ENCODE measurements at places on chromosomes 11 and 22.

- DNase-seq, result no peak
Observed at GRCh38 chr22:39556970-39557841, 13.3 kb upstream of the CACNA1I start.

- no peak for DNase-seq
Observed at GRCh38 chr11:116199182-116199581, 573.6 kb downstream of the BUD13 start.

GRCh38 chr11:65781962-65782815 is 1.4 kb upstream of the AP5B1 start:
- DNase-seq, result no peak

GRCh38 chr11:35735903-35736302 is 73.3 kb downstream of the TRIM44 start:
- DNase-seq, result no peak

GRCh38 chr11:25566298-25567200 is 765.4 kb upstream of the ANO3 start:
- DNase-seq, result no peak

DNA sequence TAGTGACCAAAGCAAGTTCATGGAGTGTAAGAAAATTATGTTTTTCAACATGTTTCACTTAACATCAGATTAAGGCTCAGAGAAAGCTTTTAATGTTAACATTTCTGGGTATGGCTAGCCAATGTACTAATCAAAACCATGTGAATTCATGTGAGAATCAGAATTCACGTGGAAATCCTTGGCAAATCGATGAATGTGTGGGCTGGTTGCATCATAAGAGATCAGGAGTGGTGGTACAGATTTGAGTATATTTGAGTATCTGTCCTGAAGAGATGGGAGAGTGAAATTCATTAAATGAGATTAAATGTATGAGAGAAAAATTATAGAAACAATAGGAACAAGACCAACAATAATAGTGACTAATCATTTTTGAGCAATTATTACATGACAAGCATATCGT is 638.6 kb upstream of the ANO5 start:
- DNase-seq, result no peak

DNA sequence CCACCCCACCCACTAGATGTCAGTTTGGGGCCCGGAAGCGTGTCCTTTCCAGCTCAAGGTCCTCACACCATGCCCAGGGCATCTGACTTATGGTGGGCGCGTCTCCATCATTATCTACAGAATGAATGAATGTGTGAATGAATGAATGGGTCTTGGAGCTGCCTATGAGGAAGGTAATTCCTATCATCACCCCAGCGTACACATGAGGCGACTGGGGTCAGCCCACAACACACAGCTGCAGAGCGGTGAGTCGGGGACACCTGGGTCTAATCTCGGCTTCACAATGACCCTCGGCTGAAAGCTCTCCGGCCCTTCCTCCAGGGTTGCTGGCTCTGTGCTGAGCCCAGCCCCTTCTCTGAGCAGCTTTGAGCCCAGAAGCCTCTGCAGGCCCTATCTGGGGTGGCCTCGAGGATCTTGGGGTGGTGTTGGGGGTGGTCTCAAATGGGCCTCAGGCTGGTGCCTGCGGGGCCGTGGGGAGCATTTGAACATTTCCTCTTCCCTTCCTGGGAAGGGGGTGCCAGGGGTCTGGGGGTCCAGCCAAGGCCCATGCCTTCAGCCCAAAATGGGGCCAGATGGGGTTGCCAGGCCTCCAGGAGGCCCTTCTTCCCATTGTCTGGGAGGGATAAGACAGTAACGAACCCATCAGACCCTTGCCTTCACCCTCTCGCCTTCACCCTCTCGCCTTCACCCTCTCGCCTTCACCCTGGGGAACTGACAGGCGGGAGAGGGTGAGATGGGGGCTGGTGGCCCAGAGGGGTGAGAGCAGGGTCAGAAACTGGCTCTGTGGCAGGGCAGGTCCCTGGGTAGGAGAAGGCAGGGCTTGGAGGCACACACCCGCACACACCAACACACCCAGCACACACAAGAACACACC is 82.4 kb downstream of the MYEOV start:
- DNase-seq, result no peak

DNA sequence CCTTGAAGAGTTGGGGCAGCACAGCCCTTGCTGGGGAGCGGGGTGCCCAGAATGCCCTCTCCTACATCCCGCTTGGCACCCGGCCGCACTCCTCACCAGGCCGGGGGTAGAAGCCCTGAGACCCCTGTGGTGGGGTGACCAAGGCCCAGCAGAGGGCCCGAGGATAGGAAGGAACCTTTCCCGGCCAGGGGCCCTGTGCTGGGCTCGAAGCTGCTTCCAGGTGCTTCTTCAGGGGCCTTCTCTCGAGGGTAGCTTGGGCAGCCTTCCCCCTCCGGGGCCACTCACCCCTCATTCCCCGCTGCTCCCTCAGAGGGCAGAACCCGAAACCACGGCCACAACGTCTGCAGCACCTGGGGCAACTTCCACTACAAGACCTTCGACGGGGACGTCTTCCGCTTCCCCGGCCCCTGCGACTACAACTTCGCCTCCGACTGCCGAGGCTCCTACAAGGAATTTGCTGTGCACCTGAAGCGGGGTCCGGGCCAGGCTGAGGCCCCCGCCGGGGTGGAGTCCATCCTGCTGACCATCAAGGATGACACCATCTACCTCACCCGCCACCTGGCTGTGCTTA is 752 bp downstream of the MUC2 start:
- no peak for DNase-seq

DNA sequence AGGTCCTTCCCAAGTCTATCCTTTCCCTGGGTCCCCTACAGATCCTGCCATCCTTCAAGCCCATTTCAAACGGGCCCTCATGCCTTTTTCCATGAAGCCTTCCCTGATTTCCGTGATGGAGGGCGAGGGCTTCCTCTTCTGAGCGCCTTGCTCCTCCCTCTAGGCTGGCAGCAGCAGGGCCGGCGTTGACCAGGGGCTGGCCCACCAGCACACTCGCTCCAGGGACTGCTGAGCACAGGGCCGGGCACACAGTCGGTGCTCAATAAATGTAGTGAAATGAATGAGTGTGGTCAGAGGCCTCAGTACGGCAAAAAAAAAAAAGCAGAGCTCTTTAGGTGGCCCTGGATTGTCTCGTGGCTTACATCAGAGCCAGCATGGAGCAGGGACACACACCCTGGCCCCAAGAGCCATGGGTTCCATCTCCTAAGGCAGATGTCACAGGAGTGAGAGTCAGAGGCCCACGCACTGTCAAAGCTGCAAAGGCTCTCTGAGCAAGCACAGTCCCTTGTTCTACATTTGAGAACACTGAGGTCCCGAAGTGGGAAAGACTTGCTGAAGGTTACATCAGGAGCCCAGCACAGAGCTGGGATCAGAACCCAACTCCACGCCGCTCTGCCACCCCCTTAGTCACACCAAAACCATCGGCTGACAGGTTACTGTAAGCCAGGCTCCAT is 3.1 kb downstream of the IL2RB start:
- no peak for DNase-seq

DNA sequence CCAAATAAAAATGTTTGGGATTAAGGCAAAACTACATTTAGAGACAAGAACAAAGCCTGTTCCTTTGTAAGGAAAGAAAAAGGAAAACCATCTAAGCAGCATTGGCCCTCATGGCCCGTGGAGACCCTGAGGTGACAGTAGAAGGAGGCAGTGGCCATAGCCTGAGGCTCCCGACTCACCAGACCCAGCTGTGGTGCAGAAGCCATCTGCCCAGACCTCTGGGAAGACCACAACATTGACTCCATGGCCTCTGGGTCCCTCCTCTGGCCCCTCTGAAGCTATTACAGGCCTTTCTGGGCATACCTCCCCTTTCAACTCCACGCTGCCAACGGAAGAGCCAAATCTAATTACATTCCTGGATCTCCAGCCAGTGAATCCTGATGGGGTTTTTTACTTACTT is 6.4 kb downstream of the PRAME start:
- DNase-seq, result no peak

GRCh38 chr22:49691256-49691655 is 136.4 kb downstream of the BRD1 start:
- DNase-seq, result no peak

GRCh38 chr11:7643314-7643713 is 30.0 kb downstream of the CYB5R2 start:
- no peak for DNase-seq

DNA sequence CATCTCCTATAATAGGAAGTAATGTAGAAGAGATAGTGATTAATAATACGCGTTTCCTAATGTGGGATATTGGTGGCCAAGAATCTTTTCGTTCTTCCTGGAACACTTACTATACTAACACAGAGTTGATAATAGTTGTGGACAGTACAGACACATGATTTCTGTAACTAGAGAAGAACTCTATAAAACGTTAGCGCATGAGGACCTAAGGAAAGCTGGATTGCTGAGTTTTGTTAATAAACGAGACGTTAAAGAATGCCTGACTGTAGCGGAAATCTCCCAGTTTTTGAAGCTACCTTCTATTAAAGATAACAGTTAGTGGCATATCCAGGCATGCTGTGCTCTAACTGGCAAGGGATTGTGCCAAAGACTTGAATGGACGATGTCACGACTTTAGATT is 83.3 kb downstream of the GGT1 start:
- DNase-seq, result no peak

DNA sequence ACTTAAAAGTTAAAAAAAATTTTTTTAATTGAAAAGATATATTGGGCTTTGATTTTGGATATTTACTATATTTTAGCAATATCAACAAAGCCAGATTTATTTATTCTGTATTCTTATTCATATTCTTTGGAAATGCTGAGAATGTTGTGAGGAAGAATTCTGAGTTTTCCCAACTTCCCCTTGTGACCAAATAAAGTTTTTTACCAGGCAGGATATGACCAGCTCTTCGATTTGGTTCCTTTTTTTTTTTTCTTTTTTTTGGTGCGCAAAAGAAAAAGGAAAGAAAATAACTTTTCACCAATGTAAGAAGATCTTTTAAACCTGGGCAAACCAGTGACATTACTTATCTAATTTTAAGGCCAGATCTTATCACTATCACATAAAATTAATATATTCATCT is 12.9 kb downstream of the TCP11L1 start:
- DNase-seq, result no peak

GRCh38 chr22:41845380-41846267 is 12.7 kb downstream of the SREBF2 start:
- DNase-seq, result no peak

DNA sequence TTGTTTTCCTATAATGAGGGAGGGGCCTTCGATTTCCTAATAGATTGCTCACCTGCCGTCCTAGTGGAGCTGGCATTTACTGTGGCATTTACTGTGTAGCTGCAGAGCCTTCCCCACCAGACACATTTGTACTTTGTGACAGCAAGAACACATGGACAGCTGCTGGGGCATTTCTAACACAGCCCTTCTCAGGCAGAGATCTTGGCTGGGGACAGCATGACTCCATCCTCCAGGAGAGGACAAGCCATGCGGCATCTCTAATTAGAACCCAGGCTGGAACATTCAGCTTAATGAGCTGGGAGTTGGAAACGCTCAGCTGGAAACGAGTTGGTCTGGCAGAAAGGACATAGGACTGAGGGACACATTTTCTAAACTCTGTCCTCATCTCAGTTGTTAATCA is 887.5 kb downstream of the NTM start:
- no peak for DNase-seq

GRCh38 chr22:45738206-45738605 is 66.6 kb downstream of the ATXN10 start:
- no peak for DNase-seq

DNA sequence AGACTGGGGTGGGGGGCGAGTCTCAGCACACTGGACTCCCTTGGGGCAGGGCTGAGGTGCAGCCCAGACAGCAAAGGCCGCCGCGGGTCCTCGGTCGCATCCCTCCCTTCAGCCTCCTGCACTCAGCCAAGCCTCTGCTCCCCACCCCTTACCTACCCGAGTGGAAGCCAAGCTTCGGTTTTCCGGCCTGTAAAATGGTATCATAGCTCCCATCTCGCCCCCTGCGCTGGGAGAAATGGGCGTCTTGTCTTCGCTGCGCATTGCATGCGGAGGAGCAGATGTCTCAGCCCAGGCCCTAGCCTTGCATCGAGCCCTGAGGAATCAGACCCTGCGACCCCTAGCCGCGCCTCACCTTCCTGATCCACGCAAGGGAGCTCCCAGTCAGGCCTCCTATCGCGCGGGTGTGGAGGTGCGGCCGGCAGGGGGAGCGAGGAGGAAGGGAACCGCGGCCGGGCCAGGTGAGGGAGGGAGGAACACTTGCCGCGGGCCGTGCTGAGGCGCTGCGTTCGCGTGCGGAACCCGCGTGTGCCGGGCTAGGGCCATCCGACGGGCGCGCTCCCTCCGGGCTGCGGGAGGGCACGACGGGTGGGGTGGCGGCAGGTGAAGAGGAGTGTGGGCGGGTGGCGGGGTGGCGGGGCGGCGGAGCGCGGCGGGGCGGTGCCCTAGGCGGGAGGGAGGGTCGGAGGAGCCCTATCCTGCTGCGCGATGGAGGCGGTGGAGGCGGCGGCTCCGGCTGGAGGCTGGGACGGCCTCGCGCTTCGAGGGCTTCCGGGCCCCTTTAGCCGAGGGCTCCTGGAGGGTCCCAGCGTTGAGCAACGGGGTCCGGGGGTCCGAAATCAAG is 4.1 kb upstream of the TBX1 start:
- DNase-seq, result no peak

- DNase-seq, result no peak
Observed at GRCh38 chr22:36177160-36177559, 16.6 kb upstream of the APOL3 start.

- DNase-seq, result no peak
Observed at GRCh38 chr11:18720091-18720807, 5.7 kb downstream of the IGSF22 start.

- no peak for DNase-seq
Observed at GRCh38 chr11:118877487-118878162, 6.1 kb upstream of the CXCR5 start.

DNA sequence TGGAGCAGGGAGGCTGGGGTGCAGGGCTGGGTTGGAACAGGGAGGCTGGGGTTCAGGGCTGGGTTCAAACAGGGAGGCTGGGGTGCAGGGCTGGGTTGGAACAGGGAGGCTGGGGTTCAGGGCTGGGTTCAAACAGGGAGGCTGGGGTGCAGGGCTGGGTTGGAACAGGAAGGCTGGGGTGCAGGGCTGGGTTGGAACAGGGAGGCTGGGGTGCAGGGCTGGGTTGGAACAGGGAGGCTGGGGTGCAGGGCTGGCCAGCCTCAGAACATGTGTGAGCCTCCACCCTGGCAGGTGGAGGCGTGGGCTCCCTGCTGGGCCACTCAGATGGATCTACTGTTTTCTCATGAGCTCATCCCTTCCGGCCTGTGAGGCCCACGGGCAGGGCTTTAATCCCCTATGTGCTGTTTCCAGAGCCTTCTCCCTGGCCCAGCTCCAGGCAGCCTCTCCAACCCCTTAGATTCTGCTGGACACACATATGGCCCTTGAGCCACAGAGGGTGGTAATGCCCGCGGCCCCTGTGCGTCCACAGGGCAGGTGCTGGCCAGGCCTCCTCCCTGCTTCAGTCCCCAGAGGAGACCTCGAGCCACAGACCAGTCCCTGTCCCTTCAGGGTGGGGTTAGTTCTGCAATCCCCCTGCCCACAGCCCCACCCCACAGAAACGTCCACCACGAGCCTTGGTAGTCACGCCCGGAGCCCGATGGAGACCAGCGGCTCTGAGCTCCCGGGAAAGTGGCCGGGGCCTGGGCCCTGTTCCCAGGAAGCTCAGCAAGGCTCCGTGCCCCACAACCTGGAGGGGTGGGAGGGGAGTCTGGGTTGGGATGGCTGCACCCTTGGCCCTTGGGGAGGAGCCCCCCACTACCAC is 197.9 kb downstream of the BRD1 start:
- DNase-seq, result no peak

Measured in left renal pelvis (tissue), 4 donors.